ENCODE measurements at places on chromosomes 12 and 14.
A peak's percentile ranks its signal among the peaks of the same experiment; 100 is the strongest.

DNA sequence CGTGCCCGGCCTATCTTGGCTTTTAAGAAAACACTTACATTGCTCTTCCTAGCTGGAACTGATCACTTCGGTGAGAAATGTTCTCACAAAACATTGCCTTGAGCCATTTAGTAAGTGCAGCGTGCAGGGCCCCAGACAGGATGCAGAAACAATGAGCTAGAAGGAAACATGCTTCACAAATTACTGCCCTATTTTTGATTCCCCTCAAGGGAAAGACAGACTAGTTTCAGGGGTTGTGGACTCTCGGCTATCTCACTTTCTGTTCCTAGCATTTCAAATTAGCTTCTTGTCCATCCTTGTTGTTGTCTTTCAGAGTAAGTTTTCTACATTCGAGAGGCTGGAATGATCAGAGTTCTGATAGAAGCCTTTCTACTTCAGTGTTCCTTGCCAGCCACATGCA, 21.6 kb downstream of the TGFB3 start:
- DNase-seq, result no peak

DNA sequence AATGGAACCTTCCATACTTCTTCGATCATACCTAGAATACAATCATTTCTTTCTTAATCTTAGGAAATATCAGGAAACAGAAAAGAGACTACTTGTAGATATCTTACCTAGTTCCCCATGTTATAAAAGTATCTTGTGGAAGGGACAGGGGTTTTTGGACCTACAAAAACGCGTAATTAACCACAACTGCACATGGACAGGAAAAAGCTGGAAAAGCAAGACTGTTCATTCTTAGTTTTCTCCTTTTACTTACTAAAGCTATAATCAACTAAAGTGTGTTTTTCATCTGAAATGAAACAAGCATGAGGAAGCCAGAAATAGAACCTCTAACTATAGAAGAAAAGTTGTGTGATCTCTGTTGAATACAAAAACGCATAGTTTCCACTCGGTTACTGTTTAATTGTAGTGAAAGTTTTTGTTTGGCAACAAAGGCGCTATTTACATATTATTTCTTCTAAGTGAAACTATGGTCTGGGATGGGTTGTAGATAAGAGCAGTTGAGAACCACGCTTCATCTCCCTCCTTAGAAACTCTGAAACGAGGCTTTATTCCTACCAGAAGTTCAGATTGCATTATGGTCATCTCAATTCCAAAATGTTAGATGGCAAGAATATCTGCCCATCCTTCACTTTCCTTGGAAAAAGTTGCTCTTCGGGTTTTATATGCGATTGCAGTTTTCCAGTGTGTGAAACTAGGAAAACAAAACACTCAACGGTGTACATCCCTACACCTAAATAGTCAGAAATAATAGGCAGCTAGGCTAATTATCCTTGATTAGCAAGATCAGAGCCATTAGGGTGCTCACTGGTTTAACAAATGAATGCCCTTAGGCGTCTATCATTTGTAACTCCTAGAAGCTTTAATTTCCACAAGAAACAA, 1.1 kb downstream of the BCAT1 start:
- no peak for DNase-seq

DNA sequence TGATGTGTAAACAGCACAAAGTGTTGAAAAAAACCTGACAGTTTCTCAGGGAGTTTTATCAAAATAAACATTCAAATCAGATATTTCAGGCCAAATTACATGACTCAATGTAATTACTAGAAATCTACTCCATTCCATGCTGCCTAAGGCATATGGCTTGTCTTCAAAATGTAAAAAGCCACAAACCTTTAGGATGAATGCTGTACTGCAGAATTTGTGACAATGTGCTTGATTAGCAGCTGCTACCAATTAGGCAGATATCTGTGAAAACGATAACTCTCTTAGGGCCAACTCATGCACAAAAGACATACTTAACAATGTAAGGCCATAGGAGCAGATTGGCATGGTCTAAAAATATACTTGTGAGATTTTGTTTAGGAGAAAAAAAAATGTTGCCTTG, 267.0 kb downstream of the DACT1 start:
- no peak for DNase-seq

GRCh38 chr14:60326274-60326673, 77.3 kb downstream of the PPM1A start:
- no peak for DNase-seq

DNA sequence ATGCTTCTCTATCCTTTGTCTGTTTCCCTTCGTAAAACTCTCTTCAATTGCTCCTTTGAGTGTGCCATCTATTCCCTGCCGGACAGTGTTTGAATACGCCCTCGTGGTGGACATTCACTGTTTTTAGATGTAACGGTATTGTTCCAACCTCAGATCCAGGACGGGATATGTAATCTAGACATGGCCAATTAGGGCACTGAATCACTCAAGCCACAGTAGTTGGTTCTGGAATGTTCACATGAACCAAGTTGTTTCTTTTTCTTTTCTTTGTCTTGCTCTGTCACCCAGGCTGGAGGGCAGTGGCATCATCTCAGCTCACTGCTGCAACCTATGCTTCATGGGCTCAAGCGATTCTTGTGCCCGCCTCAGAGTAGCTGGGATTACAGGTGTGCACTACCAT, 204.2 kb upstream of the PLXNC1 start:
- DNase-seq, result no peak

DNA sequence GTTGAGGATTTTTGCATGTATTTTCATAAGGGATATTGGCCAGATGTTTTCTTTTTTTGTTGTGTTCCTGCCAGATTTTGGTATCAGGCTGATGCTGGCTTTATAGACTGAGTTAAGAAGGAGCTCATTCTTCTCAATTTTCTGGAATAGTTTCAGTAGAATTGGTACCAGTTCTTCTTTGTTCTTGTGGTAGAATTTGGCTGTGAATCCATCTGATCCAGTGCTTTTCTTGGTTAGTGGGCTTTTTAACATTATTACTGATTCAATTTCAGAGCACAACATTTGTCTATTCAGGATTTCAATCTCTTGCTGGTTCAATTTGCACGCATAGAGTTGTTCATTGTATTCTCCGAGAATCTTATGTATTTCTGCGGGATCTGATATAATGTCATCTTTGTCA, 136.5 kb upstream of the FOXG1 start:
- no peak for DNase-seq

DNA sequence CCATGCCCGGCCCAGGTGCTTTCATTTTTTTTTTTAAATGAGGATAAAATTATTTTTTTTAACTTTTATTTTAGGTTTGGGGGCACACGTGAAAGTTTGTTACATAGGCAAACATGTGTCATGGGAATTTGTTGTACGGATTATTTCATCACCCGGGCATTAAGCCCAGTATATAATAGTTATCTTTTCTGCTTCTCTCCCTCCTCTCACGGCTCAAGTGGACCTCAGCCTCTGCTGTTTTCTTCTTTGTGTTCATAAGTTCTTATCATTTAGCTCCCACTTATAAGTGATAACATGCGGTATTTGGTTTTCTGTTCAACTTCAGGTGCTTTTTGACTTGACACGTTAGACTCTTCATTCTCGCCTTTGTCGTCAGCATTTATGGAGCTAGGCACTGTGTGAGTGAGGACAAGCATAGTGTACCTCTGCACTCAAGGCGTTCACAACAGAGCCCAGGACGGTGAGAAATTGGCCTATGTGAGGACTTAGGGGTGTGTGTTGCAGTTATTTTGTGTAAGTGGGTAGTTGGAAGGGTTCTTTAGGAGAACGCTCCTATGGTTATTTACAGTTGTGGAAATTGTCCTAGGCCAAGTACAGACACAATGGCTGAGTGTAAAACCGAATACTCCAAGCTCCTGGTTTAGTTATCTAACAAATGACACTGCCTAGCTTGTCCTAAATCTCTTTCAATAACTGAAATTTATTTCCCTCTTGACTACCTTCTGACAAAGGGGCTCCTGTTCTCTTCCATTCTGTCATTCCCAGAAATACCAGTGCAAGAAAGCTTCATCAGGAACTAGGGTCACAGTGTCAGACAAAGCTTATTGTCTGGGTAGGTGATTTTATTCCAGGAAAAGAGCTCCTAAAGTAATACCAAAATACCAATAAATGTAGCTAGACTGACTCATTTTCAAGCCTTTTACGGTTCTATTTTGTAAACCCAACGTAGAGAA, 200.5 kb upstream of the PRICKLE1 start:
- no peak for DNase-seq

GRCh38 chr12:132710043-132710404, 618 bp upstream of the PGAM5 start:
- DNase-seq, result no peak

DNA sequence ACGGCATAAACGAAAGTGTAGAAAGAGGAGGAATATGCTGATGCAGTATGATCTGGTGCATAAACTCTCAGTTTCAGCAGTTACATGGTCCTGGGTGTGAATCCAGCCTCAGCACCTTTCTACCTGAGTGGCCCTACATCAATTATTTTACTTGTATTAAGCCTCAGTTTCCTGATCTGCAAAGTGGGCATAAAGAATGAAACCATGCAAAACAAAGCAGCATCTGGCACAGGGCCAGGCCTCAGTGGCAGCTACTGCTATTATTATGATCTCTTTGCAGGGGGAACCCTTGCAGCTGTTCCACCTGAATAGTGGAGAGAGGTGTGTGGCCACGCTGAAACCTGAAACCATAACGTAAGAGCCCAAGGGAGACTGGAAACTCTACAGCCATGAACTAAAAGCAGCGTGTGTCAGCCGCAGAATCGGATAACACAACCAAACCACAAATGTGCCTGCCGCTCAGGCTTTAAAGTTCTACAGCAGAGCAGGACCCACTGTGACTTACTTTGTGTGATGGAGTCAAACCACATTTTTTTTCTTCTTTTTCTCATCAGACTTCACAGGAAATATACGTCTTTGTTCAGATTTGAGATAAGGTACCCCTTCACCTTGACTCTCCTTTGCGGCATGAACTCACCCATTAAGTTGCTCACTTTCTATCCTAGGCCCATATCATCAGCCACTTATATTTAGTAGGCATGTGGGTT, 29.2 kb upstream of the FOS start:
- DNase-seq, result no peak

GRCh38 chr12:94710933-94711332, 60.6 kb upstream of the TMCC3 start:
- no peak for DNase-seq

- no peak for DNase-seq
Observed at GRCh38 chr12:44285321-44285960, 449.6 kb downstream of the TMEM117 start.

- peak; percentile 0 for DNase-seq
Observed at GRCh38 chr14:25628390-25628789, 578.4 kb upstream of the STXBP6 start.

DNA sequence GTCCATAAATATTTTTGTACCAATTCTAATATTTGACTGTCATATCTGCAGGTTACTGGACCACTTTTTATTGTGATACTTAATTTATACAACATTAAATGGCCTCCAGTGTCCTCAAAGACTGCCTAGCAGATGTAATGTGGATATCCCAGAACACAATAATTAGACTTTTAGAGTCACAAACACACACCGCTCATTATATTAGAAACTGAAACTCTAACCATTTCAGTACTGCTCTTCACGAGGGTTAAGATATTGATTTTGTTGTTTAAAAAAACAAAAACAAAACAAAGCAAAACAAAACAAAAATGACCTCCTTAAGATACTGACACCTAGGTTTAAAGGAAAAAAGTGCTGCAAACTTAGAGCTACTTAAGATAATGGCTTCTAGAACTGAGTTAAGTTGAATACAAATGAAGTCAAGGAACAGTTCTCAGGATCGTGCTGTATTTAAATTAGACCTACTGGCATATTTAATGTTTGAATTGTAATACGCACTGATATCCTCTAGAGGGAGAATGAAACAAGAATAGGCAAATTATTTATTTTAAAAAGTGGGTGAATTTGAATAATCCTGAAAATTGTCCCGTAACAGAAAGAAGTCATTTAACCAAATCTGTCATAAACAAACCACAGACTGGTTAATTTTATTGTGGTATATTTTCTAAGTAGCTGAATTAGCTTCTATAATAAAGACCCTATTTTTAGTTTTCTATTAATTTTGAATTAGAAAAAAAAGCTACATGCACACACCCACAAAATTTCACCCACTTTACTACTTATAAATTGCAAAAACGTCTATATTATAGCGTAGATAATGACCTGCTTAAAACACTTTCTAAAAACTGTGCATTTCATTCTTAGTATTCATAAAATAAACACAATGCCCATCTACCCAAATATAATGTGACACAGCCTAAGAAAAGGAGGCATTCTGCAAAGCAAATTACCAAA, 395.2 kb upstream of the DCN start:
- no peak for DNase-seq

GRCh38 chr14:37606678-37607077, 11.2 kb downstream of the TTC6 start:
- DNase-seq, result no peak

GRCh38 chr14:99318959-99319295, 46.9 kb upstream of the BCL11B start:
- DNase-seq, result no peak

All from GDM1 (cell line).